ENCODE measurements at places on chromosomes 13 and 19.
A peak's percentile ranks its signal among the peaks of the same experiment; 100 is the strongest.

DNA sequence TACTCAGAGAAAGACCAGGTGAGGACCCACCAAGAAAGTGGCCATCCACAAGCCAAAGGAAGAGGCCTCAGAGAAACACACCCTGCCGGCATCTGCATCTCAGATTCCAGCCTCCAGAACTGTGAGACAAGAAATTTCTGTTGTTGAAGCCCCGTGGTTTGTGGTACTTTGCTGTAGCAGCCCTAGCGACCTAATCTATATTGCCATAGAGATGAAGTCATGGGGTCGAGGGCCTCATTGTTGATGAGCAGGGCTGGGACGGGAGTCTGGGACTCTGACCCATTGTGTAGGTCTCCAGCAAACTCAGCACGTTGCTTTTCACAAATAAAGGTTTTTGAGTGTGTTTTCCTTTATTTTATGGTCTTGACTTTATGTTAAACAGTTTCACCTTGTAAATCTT is 174.9 kb downstream of the TNFSF13B start:
- no peak overlapping the region for H3K27ac ChIP-seq
- H3K27me3 ChIP-seq = peaks cover 8% of the 10 kb centered on the region
- no peak for DNase-seq
- H3K4me3 ChIP-seq = no peak overlapping the region

- H3K36me3 ChIP-seq = peaks cover 7% of the 10 kb centered on the region
- peak overlapping the region; percentile 37 for H3K4me3 ChIP-seq
- peaks cover 32% of the 10 kb centered on the region for H3K4me1 ChIP-seq
Observed at GRCh38 chr19:37691881-37692504, 27.6 kb downstream of the ZNF607 start.

GRCh38 chr13:110394371-110394841 is 87.3 kb downstream of the COL4A2 start:
- no peak overlapping the region for H3K4me3 ChIP-seq
- no peaks in the 10 kb centered on the region for H3K36me3 ChIP-seq

DNA sequence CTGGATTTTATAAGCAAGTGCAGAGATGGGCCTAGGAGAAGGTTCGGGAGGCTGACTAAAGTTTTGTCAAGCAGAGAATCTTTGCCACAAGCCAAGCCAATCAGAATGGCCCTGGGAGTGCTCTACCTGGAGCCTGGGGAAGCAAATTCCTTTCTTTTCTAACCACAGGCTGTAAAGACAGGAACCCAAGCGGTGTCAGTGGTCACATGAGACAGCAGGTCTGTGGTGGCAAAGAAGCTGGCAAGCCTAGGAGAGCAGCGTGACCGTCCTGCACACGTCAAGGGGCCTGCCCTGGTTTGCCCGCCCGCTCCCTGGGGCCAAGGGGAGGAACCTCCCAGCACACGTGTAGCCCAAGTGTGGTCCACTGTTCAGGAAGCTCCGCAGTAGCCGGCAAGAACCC is 90.8 kb downstream of the IPO5 start:
- no peaks in the 10 kb centered on the region for H3K36me3 ChIP-seq
- DNase-seq = no peak
- no peaks in the 10 kb centered on the region for H3K4me1 ChIP-seq

DNA sequence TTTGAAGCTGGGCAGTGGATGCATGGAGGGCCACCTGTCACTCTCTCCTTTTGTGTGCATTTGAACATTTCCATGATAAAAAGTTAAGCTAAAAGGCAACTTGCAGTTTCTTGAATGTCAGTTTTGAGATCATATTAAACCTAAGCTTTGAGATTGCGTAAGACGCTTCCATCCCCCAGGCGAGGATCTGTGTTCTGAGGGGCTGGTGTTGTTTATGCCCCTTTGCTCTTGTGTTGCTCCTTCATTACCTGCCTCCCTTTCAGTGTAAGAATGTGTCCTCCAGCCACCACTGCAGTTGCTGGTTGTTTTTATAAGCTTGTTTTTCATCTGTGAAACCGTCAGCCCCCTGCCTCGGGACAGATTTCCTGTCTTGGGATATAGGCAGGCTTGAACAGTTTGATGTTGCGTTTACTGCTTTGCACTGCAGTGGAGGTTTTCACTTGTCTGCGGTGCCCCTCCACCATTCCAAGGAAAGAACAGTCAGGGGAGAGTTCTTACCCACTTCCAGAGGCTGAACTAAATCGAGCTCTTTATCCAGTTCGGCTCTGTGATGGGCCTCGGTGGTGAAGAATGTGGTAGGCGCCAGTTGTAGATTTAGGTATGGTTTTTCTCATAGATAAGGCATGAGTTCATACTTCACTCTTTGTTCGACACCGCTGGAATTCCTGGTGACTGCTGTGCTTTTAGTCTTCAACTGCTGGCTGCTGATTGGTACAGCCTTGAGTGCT is 96.8 kb downstream of the ARHGEF7 start:
- H3K36me3 ChIP-seq = peaks cover 86% of the 10 kb centered on the region
- H3K27ac ChIP-seq = no peak overlapping the region
- H3K4me3 ChIP-seq = no peak overlapping the region
- no peaks in the 10 kb centered on the region for H3K27me3 ChIP-seq
